Fibroblast of the conjunctiva (primary cell): ENCODE measurements at places on chromosomes 2 and 18.

GRCh38 chr18:76589316-76589715, 94.3 kb upstream of the ZNF516 start:
- no peak for DNase-seq

- no peak for DNase-seq
Measured at GRCh38 chr2:6970976-6971480, 53.8 kb downstream of the RNF144A start.

GRCh38 chr18:58354791-58355190, 274.1 kb downstream of the ALPK2 start:
- DNase-seq: no peak

DNA sequence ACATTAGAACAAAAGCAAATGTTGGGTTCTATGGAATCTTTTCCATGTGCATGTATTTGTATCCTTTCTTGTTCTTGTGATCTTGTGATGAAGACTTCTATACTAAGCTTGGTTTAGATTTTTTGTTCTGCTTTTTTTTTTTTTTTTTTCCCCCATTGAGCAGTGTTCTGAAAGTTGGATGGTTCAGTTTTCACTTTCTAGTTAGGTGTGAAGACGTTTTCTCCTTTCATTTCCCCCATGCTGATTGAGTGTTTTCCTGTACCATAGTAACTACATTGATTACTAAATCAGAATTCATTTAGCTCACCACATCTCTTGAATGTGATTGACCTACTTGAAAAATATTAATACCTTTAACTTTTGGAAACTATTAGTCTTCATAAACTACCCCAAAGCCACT, 34.1 kb downstream of the NOP58 start:
- no peak for DNase-seq

GRCh38 chr2:223081789-223082188, 29.8 kb downstream of the KCNE4 start:
- DNase-seq: no peak

DNA sequence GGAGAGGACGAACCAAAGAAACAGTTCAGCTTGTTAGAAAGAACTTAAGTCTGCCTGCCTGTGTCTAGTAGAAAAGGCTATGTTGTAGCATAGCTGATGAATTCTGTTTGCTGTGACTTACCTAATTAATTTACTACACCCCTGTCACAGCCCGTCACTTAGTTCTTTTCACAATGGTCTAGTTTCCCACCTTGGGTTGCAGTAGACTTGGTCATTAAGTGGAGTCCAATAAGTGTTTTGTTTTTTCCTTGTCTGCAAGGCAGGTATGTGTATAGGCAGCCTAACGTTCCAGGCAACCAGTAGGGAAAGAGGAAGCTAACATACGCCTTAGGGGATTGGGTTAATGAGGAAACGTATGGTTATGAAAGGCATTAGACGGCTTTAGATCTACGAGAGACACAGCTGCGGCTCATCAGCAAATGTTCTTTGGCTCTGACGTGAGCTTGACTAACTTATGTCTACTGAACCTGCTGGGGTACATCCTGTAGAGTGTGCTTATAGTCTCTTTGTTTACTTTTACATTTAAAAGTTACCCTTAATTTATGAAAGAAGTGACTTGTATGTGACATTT, 180.1 kb downstream of the PRPF40A start:
- no peak for DNase-seq

DNA sequence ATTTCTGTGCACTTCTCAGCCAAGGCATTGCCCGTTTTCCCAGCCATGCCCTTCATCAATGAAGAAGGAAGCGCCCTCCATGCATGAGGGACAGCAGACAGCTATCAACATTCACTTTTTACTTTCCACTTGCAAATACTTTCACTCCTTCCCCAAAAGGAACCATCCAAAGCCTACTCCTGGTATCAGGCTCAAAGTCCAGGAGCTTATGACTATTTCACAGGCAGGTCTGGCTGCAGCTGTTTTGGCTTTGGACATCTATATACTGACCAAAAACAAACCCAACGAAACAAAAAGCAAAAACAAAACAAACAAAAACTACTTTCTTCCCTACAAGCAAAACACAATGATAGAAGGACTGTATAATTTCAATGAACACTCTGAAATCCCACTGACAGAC, 825.1 kb downstream of the RNF144A start:
- no peak for DNase-seq

GRCh38 chr2:142693171-142693950, 184.1 kb upstream of the KYNU start:
- no peak for DNase-seq
